Mammary microvascular endothelial cell (primary cell): ENCODE measurements at places on chromosomes 2 and 18. TPM values are rescaled to one million over a fixed set of nuclear protein-coding genes. Genes with fewer than 3 reads are reported as not detected.

The PMAIP1 gene
- total RNA-seq = 25.0 and 29.7 TPM in 2 replicates

The EMILIN1 gene
- total RNA-seq = 7.2 and 11.9 TPM in 2 replicates

The FEV gene
- not detected in 2 replicates for total RNA-seq

The ARPC2 gene
- total RNA-seq = 599 and 620 TPM in 2 replicates

The TEKT4 gene
- total RNA-seq = not detected in 2 replicates

The LBH gene
- 18.6 and 20.8 TPM in 2 replicates for total RNA-seq

The KIF5C gene
- total RNA-seq = 0.25 and 0.33 TPM in 2 replicates

The PAIP2B gene
- 0.27 and 0.49 TPM in 2 replicates for total RNA-seq

The KCNE4 gene
- total RNA-seq = 0.07 and 0.25 TPM in 2 replicates

The LINC00305 gene
- total RNA-seq = not detected in 2 replicates

The VSNL1 gene
- not detected in 2 replicates for total RNA-seq

The GPR45 gene
- total RNA-seq = not detected in 2 replicates

The OTOF gene
- 1.3 TPM in 2 replicates for total RNA-seq

The ACVR1C gene
- not detected in 2 replicates for total RNA-seq

The REG3G gene
- total RNA-seq = not detected in 2 replicates

The TEX51 gene
- total RNA-seq = not detected in 2 replicates

The MTX2 gene
- total RNA-seq = 47.6 and 58.7 TPM in 2 replicates

The LRRC30 gene
- not detected in 2 replicates for total RNA-seq

The GNLY gene
- total RNA-seq = not detected in 2 replicates

The NEB gene
- 0.20 and 0.30 TPM in 2 replicates for total RNA-seq

The LYPD6 gene
- 2.6 and 3.9 TPM in 2 replicates for total RNA-seq

The UCN gene
- total RNA-seq = not detected in 2 replicates

The CHRNA1 gene
- total RNA-seq = 0.07 and 0.10 TPM in 2 replicates

The BOK gene
- total RNA-seq = 111 TPM in 2 replicates

The LIMS1 gene
- total RNA-seq = 85.3 and 89.7 TPM in 2 replicates

The OTX1 gene
- total RNA-seq = 0.10 TPM in 1 of 2 replicates, not detected in the other

The TMEM198 gene
- not detected in 2 replicates for total RNA-seq

The ADD2 gene
- total RNA-seq = 14.3 and 15.4 TPM in 2 replicates

The FHOD3 gene
- 0.05 TPM in 1 of 2 replicates, not detected in the other for total RNA-seq

The KCNF1 gene
- 0.20 and 0.33 TPM in 2 replicates for total RNA-seq

The FNDC4 gene
- total RNA-seq = 15.9 and 20.3 TPM in 2 replicates

The DYNC2LI1 gene
- 7.4 and 13.9 TPM in 2 replicates for total RNA-seq

The DSC3 gene
- 0.10 and 0.13 TPM in 2 replicates for total RNA-seq

The TCF23 gene
- total RNA-seq = not detected in 2 replicates

The HYCC2 gene
- 4.5 and 8.1 TPM in 2 replicates for total RNA-seq

The EVX2 gene
- total RNA-seq = not detected in 2 replicates
